ENCODE measurements at places on chromosomes 11 and 22.
A peak's percentile ranks its signal among the peaks of the same experiment; 100 is the strongest.

- peak; percentile 66 for DNase-seq
These were observed 753 bp upstream of the PPARA start for GRCh38 chr22:46149512-46150033.

- no peak for DNase-seq
These were observed 49.3 kb upstream of the LMO1 start for GRCh38 chr11:8312986-8313385.

DNA sequence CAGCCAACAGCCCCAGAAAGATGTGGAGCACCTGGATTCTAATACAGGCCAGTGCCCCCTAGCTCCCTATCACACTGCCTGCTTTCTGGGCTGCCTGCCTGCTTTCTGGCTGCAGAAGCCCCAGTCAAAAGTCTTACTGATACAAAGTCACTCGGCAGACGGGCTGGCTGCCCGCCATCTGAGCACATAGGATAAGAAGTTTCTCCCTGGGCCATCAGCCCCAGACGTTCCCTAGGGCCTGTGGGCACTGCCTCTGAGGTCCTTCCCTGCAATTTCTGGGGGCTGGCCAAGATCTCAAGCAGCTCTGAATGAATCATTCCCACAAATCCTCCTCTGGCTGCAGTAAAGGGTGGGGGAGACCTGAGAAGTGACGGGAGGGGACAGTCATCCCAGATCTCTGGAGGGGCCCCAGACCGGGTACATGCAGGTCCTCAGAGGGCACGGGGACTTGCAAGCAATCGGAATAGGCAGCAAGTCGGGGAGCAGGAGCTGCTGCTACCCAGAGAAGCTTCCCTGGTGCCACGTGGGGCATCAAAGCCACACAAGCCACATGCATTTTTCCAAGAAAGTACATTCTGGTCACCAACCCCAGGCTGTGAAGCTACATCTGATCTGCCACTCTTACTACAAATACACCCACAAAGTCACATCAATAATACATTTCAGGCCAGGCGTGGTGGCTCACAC lies 4.7 kb downstream of the TPST2 start:
- peak; percentile 97 for DNase-seq

GRCh38 chr11:7278314-7278917 lies 26.7 kb downstream of the SYT9 start:
- DNase-seq: peak; percentile 62

- no peak for DNase-seq
These were observed 3.5 kb upstream of the CD5 start for GRCh38 chr11:61098778-61099177.

DNA sequence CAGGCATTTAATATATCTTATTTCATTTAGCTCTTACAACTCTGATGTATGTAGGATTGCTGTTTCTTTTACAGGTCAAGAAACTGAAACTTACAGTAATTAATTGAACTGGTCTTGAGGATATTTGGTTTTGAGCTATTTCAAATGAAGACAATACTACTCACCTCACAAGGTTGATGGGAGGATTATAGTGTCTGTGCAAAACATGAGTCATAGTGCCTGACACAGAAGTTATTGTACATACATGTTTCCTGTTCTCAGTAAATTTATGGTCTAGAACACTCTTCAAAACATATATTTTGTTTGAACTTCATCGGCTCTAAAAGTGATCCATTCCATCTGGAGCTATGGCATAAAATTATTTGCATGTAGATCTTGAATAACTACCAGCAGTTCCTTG lies 61.9 kb downstream of the CECR2 start:
- no peak for DNase-seq

- no peak for DNase-seq
These were observed 3.5 kb downstream of the LRRC56 start for GRCh38 chr11:540583-541432.

Measured in hematopoietic multipotent progenitor cell treated with erythropoietin and hydrocortisone succinate and interleukin-3 and kit ligand, for 4 days (in vitro differentiated cells).